Ecto neural progenitor cell (in vitro differentiated cells): ENCODE measurements at places on chromosomes 4 and X.

- no peak for DNase-seq
Measured at GRCh38 chrX:10554612-10555270, 65.6 kb downstream of the MID1 start.

- DNase-seq: no peak
Measured at GRCh38 chrX:24619647-24620046, 27.5 kb downstream of the PCYT1B start.

DNA sequence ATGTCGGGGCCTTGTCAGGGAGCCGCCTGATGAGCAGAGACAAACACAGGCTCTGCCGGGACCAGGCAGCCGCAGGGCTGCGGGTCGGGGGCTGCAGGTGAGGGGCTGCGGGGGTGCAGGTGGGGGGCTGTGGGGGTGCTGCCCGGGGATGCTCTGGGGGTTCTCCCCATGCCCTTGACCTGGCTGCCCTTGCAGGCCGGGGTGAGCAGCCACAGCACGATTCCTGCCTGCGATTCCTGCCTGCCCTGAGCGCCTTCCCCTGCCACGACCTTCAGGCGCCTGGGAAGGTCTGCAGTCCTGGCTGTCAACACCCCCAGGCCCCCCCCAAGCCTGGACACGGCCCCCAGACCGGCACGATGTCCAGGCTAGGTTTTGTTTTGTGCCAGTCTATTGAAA is 106.3 kb downstream of the FAM53A start:
- no peak for DNase-seq

- no peak for DNase-seq
Measured at GRCh38 chr4:138249132-138249531, 7.0 kb upstream of the SLC7A11 start.

GRCh38 chr4:172207886-172208285 is 394.7 kb downstream of the GALNTL6 start:
- DNase-seq: no peak

GRCh38 chr4:125526420-125526819 is 211.7 kb downstream of the FAT4 start:
- DNase-seq: no peak

DNA sequence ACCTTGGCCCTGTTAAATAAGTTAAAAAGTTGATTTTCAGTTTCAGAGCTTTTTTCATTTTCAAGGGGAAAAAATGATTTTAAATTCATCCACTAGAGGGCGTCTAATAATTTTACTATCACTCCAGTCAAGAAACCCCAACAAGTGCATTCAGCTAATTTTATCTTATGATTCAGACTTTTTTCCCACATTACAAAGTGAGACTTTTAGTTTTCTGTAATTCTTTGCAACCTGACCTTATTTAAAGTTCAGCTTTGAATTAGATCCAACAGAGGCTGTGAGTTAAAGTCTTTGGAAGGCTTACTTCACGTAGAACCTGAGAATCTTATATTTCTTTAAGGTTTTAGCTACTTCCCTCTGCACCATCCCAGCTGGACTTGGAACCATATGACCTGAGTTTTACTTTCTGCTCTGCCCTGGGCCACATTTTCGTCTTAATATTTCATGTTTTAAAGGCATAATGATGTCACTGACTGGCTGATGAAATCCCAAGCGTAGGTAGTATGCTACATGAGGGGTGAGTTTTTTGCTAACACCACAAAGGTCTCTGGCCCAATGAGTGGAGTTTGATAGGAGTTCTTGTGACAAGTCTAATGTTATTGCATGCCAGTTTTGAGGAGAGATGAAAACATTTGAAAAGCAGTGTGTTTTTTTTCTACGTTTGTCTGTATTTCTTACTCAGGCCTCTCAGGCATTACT is 7.2 kb downstream of the GNRHR start:
- no peak for DNase-seq

- DNase-seq: no peak
Measured at GRCh38 chrX:71454222-71454621, 78.7 kb upstream of the OGT start.

DNA sequence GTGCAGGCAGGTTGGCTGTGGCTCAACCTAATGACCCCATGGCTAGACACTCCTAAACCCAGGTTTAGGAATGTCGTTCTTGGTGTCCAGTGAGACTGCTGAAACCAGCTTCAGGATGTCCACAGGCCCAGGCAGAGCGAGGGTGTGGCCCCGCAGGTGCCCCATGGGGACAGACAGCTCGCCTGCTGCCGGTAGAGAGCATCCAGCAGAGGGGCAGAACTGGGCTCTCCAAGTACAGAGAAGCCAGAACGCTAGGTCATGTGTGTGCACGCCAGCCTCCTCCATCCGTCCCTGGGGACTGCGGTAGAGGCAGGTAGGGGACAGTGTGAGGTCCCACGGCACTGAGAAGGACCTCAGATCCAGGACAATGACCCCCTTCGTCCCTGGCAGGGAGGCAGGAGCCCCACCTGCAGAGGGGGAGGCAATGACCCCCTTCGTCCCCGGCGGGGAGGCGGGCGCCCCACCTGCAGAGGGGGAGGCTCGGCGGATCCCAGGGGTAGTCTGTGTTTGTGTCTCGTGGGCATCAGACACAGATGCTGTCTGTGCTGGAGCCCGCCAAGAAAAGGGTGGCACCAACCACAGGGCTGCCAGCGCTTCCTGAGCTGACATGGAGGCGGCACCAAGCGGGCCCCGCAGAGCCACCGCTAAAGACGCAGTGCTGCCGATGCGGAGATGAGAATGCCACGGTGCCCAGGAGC is 118.4 kb downstream of the FAM53A start:
- DNase-seq: no peak

- no peak for DNase-seq
Measured at GRCh38 chrX:105527759-105528158, 294.6 kb upstream of the NRK start.
